ENCODE measurements at places on chromosomes 11 and 22.

DNA sequence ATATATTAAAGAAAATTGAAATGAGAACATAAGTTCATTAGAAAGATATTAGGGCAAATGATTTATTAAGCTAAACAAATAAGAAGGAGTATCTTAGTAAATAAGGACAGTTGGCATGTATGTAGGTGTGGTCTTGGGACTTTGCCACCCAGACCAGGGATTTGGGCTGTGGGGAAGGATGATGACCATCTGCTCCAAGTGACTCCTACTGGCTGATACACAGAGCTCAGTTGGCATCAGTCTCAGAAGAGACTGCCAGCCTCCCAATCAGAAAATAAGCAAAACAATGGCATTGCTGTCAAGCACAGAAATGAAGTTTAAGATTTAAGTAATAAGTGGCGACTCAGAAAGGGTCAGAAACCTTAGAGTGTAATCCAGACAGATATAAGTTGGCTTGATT, 49.5 kb downstream of the PAX6 start:
- DNase-seq, result no peak

DNA sequence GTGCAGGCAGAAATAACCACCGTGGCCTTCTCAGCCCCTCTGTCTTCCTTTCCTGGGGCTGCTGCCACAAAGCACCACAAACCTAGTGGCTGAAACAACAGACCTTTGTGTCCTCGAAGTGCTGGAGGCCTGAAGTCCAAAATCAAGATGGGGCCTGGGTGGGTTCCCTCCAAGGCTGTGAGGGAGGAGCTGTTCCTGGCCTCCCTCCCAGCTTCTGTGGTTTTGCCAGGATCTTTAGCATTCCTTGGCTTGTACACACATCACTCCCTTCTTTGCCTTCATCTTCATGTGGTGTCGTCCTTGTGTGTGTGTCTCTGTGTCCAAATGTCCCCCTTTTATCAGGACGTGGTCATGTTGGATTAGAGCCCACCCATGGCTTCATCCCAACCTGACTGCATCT, 29.0 kb upstream of the PARVG start:
- peak; percentile 53 for DNase-seq

GRCh38 chr11:70415642-70416395, 17.5 kb downstream of the CTTN start:
- DNase-seq, result no peak

DNA sequence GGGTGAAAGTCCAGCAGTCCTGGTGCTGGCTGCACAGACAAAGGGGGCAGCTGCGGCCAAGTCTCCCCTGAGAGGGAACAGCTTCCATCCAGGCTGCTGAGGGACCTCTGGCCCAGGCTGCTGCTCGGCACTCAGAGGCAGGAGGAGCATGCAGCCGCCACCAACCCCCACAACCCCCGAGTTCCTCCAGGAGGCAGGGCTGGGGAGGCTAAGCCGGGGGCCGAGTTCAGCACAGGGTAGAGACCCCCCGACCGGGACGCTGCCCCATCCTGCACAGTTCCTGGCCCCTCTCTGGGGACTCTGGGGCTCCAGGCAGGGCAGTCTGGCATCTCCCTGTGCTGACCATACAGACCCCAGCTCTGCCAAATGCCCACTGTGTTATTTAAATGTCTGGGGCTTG, 20.2 kb downstream of the IGSF9B start:
- DNase-seq, result no peak

DNA sequence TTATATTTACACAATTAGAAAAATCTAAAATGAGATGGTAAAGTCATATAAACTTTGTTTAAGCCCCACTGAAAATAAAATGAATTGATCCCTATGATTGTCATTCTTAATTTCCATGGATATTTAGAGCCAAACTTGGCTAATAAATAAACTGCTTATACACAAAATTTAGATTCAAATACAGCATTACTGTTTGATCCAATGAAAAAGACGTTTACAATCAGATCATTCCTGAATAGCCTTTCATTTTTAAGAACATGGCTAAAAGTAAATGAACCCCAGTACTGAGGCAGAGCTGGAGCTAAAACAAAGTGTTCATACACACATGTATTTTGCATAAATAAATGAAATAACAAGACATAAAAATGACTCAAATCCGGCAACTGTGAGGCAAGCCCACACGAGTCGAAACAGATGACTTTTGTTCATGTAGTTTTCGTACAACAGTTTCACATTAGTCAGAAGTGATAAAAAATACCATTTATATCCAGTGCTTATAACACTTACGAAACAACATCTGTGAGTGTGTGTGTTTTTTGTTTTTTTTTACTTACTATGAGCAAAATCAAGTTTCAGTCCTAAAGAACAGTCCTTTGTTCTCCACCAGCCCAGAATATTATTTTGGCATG, 386.5 kb downstream of the SOX6 start:
- peak; percentile 59 for DNase-seq

DNA sequence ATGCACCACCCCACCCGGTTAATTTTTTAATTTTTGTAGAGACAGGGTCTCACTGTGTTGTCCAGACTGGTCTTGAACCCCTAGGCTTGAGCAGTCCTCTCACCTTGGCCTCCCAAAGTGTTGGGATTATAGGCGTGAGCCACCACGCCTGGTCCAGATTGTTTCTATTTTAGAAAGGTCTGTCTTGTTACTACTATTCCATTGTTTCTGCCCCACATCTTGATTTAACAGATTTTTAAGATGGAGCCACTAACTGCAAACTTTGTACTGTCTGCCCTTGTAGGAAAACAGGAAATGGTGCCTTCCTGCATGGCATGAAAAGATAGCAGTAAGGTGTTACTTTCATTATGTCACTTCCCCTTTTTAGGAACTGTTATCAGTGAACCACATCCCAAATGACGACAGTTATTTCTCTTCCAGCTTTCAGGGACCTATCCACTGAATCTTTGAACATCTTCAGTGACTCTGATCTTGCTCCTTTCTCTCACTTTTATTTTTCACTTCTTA, 23.2 kb downstream of the TAF1D start:
- no peak for DNase-seq

DNA sequence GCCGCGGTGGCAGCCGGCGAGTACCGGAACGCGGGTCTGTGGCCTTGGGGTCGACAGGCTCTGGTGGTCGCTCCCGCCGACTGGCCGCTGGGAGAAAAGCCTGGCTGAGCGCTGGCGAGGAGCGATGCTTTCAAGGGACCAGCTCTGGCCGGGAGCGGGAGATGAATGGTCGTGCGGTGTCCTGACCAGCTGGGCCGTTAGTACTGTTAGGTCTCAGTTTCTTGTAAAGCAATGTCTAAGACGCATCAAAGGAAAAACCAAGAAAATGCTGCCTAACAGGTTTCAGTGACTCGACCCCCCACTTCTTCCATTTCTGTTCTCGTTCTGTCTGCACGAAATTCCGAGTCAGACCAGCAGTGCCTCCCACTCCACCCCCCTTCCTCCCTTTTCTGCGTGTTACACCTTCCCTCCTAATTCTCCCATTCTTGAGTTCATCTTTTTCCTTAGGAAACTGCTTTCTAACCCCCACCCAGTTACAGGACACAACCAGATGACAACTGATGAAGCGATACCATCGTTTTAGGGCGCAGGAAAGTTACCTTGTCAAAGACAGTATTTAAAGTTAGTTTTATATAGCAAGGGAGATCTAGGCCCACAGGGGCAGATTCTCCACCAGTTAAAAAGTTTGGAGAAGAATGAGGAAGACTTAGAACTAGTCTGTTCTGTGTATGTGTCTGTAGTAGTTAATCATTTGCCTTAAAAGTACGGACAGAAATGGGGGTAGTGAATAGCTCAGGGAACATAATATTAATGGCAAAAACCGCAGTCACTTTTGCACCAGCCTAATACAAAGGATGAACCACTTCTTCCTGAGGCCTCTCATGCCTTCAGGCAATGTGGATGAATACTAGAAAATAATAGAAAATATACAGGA, 1.0 kb downstream of the CUL5 start:
- DNase-seq, result peak; percentile 14

DNA sequence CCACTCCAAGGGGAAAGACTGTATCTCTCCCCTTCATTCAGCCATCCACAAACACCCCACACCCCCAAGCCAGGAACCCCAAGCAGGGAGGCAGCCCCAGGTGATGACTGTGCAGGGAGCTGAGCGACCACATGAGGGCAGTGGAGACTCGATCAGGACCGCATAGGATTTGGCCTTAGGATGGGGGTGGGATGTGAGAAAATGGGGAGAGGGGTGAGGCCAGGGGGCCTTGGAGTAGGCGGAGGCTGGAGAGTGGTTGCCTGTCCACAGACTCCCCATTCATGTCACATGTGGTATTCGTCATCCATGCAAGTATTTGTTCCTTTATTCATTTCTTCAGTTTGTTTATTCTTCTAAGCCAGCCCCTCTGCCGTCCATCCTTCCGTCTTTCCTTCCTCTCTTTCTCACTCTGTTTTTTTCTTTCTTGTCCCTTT, 2.7 kb upstream of the RHOD start:
- peak; percentile 71 for DNase-seq

DNA sequence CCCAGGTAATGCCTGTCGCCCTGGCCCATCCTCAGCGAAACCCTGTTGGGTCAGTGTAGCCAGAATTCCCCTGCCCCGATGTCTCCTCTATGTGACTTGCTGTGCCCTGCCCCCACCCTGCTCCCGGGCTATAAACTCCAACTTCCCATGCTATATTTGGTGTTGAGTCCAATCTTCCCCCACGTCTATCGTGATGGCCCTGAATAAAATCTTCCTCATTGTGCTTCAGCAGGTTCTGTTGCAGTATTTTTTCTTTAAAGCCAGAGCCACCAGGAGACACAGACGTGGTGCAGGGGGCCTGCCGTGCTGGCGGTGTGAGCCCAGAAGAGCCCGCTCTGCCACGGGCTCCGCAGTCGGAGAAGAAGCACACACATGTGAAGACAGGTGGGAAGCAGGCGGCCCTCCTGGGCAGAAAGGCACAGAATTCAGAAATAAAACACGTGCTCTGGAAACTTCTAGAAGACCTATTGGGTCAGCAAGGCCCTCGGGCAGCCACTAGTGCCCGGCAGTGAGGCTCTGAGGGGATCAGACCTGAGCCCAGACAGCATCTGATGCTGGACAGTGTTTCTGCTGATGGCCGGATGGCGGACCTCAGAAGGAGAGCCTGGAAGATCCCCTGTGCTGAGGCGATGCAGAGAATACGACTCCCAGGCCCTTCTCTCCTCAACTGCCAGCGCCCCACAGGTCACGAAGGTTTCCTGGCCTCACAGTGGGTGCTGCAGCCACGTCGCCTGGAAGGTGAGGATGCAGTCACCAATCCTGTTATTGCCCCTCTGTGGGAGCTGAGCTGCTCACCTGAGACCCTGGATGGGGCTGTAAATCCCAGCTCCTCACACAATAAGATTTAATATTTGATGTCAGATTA, 501.9 kb downstream of the BRD1 start:
- no peak for DNase-seq

DNA sequence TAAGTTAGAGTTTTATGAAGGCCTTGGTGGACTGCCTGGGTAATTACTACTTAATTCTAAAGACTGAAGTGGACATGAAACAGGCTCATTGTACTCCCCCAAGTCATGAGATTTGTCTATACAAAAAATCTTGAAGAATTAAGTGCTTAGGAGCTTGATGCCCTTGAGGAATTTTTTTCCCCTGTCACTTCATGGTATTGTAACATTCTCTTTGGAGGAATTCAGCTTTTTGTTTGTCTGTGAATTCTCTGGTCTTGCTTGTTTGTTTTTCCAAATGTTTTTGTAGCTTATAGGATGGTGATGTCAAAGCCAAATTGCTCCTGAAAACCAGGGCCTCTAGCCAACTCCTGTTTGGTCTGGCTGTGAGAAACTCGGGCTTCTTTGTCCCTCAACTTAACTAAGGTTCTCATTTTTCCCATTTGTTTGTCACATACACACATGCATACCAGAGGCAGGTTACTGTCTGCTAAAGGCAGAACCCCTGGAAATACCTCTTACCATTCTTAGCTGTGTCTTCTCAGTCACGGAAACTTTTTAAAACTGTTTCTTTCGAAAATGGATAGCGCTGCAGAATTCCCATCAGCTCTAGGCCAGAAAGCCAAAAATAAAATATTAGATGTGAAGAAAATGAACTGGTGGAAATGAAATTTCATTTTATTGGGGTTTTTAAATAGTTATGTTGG, 66.9 kb downstream of the AMOTL1 start:
- no peak for DNase-seq

DNA sequence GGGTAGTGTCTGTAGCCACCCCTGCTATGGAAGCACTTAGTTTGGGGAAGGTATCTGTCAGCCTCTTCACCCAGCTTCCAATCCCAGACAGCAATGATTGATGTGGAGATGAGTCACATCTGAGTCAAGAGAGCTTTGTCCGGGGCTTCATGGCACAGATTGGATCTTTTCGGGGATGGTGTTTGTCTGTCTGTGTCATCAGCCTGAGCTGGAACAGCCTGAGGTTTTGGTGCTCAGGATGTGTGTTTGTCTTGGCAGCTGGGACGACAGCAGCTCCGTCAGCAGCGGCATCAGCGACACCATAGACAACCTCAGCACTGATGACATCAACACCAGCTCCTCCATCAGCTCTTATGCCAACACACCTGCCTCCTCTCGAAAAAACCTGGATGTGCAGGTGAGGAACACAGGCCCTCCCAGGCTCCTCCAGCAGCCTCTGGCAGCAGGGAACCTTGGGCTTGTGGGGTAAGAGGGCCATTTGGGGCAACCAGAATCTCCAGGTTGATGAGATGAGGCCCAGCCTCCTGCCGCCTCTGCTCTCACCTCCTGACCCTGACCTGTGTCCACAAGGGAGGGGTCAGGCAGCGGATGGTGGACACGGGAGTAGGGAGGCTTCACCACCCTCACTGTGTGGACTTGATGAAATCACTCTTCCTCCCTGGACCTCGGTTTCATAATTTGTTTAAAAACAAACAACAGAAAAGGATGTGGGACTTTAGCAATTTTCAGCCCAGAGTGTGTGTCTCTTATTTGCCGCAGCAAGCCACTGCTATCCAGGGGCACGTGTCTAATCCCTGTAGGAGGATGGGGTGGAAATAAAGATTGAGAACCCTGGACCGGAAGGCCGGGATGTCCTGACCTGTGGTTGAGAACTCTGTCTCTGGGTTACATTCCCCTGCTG, 124.3 kb downstream of the DBX1 start:
- peak; percentile 98 for DNase-seq

DNA sequence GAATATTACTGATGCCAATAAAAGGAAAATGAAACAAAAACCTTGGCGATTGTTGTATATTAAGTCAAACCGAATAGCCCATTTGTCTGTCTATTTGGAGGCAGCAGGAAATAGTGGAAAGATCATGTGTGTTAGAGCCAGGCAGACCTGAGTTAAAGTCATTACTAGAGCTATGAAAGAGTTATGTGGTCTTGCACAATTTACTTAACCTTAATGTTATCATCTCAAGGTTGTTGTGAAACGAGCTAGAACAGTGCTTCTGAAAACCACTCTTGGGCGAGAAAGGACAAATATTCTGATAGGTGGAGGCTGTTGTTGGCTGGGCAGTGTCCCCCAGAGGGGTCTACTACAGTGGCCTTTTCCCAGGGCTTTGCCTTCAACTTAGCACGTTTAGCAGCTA, 60.0 kb upstream of the NUP160 start:
- DNase-seq, result no peak

GRCh38 chr11:88377144-88377543, 39.6 kb upstream of the CTSC start:
- no peak for DNase-seq

- DNase-seq, result no peak
Observed at GRCh38 chr11:76805206-76805913, 22.2 kb downstream of the TSKU start.

Measured in brain microvascular endothelial cell (primary cell).